Mammary epithelial cell (primary cell): ENCODE measurements at places on chromosomes 5 and 9. TPM values are rescaled to one million over a fixed set of nuclear protein-coding genes. Genes with fewer than 3 reads are reported as not detected.

GRCh38 chr5:139636975-139637408 is 11.2 kb upstream of the CXXC5 start:
- peak; percentile 83 for DNase-seq

- no peak for DNase-seq
Observed at GRCh38 chr5:35598707-35599370, 18.8 kb upstream of the SPEF2 start.

DNA sequence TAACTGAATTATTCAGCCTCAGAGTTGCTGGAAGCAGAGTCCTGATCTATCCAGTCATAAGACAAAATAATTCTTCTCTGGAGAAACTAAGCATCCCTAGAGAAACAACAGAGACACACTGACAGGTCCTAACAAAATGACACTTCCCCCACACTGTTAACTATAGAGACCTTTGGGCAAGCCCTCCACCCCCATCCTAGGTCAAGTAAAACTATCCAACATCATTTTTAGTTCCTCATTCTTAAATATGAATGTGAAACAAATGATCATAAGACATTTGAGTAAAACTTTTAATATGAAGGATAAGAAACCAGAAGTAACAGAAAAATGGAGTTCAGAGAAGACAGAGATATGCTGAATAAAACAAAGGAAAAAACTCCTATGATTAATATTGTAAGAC is 30.9 kb downstream of the CNTLN start:
- no peak for DNase-seq

- no peak for DNase-seq
Observed at GRCh38 chr5:39757131-39757530, 332.4 kb upstream of the DAB2 start.

- no peak for DNase-seq
Observed at GRCh38 chr5:68534131-68534940, 318.8 kb downstream of the PIK3R1 start.

IFNA17 gene
- not detected in 2 replicates for total RNA-seq

GMCL2 gene
- not detected for total RNA-seq

GRCh38 chr5:160649304-160649703 is 202.7 kb downstream of the ATP10B start:
- peak; percentile 16 for DNase-seq

DNA sequence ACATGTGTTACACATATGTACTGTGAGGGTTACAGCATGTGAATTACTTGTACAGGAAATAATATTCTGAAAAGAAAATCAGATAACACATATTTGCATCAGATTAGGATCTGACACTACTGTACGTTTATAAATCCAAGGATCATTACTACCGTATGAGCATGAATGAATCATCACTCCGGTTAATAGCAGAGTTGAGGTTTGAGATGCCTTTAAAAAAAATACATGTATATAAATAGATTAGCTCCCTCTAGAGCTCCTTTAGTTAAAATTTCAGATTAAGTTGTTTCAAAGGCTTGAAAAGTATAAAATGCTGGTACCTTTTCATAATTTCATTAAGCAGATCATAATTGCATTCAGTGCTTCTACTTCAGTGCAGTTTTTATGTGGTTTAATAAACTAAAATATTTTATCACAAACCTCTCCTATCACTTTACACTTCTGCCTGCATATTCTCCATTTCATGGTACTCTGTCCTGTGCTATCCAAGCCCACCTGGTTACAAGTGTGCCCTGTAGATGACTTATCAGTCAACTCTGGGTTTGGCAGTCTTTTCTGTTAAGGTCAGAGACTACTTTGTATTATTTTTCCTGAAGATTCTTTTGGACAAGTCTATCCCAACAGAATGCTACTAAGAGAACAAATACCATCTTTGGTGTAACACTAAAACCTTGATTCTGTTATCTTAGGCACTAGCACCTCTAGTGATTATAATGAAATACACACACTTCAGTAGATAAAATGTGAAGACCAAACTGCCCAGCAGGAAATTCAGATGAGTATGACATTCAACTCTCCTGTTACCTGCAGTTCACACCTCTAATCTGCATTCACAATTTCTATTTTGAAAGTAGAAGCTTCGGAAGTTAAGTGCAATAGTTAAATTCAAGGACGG is 48.0 kb upstream of the POU5F2 start:
- DNase-seq = peak; percentile 70

- DNase-seq = no peak
Observed at GRCh38 chr9:84916769-84917168, 247.2 kb downstream of the NTRK2 start.

DNA sequence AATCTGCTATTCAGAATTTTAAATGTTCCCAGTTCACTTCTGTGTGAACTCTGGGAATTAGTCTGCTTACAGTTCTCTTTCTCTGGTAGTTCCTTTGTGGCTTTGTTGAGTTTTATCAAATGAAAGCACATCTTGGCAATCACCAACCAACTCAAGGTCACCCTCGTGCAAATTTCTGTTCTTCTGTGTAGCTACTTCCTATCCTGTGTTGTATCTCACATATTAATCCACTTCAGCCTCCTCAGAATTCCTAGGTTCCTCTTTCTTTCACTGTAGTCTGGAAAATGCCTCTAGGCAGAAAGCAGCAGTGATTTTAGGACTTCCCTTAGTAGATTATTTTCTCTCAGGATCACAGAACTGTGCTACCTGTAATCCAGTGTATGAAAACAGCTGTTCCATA is 100.3 kb downstream of the AUH start:
- DNase-seq = no peak

DNA sequence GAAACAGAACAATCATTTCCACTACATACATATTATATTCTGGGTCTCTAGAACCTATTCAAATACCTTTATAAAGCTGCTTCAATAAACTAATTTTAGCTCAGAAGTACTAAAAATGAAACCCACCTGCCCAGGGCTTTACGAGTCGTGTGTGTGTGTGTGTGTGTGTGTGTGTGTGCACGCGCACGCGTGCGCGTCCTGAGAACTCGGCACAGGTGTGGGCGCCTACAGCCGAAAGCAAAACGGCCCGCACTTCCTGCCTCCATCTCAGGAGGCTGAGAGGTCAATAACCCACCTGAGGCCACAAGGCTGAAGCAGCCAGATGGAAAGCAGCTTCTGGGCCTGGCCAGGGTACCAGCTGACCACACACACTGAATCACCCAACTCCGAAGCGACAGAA is 3.0 kb downstream of the CLPTM1L start:
- no peak for DNase-seq

DNA sequence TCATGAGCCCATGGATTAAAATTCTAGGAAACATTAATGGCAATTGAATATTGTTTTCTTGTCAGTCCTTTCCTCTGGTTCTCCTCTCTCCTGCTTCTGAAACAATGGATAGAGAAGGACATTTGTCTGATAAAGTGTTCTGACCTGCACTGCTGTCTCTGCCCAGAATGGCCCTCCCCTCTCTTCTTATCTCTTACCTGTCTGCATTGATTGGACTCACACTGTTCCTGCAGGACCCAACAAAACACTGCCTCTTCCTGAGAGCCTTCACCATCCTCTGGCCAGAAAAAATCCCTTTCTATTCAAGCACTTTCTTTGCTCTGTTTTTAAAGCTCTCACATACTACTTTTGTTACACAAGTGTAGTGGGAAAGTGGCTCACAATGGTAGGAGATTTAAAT is 143.8 kb upstream of the DHFR start:
- DNase-seq = no peak

MEIKIN gene
- not detected in 2 replicates for total RNA-seq

- DNase-seq = no peak
Observed at GRCh38 chr5:41721516-41721915, 148.7 kb downstream of the OXCT1 start.

SHISAL2B gene
- not detected for total RNA-seq

GRCh38 chr5:169433221-169433651 is 132.3 kb upstream of the SLIT3 start:
- no peak for DNase-seq

DNA sequence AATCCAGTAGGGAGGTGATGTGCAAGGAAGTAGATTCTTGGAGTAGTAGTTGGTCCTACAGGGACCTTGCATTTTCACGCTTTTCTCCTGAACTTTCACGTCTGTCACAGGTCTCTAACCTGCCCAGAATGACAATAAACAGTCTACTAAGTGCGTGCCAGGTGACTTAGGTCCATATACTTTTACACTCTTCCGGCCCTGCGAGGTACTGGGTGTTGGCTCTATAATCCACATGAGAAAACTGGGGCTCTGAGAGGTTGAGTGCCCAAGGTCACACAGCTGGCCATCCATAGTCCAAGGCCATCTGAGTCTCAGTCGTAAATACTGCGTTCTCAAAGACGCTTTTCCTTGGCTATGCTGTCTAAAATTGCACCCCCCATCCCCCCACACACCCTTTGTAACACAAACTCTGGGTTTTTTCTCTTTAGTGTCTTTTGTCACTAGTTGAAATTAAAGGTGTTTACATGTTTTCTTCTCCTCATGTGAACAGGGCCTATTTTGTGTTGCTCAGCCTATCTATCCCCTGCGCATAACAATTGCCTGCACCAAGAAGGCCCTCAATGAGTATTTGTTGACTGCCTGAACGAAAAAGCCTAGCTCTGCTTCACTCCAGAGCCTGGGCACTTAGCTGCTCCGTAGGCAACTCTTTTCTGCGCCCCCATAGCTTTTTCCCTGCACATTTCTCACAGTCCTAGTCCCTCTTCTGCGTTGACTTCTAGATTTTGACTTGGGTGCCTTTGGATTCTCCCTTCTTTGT is 943 bp downstream of the SFXN1 start:
- no peak for DNase-seq

ANKRD18B gene
- 5.9 and 7.2 TPM in 2 replicates for total RNA-seq

- DNase-seq = no peak
Observed at GRCh38 chr5:82884821-82885471, 192.2 kb downstream of the TMEM167A start.

DNA sequence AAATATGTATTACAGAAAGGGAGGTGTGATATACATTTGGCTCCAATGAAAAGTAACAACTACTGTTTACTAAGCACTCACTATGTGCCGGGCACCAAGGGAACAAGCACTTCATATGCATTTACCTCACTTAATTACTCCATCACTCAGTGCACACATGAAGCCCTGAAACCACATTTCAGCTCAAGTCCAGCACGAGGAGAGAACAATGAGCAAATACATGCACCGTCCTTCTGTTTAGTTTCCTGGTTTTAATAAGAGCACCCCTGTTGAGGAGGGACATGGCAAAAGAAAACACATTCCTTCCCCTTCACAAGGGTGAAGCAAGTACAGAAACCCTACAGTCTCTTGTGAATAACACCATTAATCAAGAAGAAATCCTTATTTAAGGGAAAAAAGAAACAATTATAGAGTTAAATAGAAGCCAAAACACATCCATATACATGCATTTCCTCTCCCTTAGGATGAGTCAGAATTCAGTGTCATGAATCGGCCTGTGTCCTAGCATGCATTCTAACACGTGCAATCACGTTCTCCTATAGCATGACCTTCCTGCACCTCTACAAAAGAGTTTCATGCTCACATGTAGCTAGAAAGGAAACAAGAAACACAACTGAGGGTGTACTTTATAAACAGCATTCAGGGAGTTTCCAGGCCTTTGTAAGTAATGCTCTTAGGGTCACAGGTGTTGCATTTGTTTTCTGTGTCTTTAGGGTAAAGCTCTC is 411.6 kb downstream of the BNC2 start:
- DNase-seq = peak; percentile 73

DNA sequence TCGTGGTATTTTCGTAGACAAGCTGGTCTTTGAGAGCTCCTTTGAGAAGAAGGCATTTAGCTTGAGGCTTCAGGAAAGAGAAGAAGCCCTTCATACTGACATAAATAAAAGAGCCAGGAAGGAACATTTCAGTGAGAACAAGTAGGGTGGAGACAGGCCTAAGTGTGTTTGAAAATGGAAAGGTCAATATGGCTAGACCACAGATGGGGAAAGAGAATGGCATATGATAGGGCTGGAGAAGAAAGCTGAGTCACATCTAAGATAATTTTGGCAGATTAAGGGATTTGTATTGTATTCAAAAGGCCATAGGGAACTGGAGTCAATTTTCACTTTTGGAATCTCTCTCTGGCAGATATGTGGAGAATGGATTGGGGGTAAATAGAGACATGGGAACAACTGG is 374.9 kb downstream of the TMEM38B start:
- DNase-seq = no peak

DNA sequence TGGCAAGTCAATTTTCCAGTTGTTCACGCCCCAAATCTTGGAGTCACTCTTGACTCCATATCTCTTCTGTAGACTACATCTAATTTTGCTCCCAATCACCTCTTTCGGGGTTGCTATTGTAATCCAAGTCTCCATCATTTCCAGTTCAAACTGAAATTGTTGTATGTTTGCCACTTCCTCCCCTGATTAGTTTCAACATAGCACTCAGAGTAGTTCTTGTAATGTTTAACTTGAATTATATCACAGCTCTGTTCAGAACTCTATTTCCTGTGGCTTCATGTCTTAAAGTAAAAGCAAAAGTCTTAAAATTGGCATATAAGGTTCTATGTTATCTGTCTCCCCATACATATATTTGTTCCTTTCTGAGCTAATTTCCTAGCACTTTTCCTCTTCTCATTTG is 348.5 kb upstream of the RIOK2 start:
- DNase-seq = no peak

- DNase-seq = no peak
Observed at GRCh38 chr9:6581253-6581652, 64.3 kb downstream of the GLDC start.

GRCh38 chr9:109310486-109310901 is 10.4 kb downstream of the EPB41L4B start:
- DNase-seq = no peak

DNA sequence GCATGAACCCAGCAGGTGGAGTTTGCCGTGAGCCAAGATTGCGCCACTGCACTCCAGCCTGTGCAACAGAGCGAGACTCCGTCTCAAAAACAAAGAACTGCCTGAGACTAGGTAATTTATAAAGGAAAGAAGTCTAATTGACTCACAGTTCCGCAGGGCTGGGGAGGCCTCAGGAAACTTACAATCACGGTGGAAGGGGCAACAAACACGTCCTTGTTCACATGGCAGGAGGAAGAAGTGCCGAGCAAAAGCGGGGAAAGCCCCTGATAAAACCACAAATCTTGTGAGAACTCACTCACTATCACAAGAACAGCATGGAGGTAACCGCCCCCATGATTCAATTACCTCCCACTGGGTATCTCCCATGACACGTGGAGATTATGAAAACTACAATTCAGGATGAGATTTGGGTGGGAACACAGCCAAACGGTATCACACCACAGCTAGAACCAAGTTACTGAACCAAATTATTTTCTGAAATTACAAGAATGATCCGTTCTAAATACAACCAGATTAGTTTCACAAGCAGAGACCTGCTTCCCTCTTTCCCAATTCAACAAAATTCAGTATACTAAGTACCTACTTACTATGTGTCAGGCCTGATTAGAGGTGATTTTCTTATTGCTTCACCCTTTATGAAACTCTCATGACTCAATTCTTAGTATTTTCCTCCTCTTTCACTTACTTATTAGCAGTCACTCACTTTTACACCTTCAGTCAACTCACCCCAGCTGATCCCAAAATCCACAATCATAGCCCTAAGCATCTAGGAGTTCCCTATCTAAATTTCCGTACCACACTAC is 8.4 kb downstream of the UBTD2 start:
- DNase-seq = peak; percentile 78
